ENCODE measurements at places on chromosomes 3 and 15. TPM values are rescaled to one million over a fixed set of nuclear protein-coding genes. Genes with fewer than 3 reads are reported as not detected.

DNA sequence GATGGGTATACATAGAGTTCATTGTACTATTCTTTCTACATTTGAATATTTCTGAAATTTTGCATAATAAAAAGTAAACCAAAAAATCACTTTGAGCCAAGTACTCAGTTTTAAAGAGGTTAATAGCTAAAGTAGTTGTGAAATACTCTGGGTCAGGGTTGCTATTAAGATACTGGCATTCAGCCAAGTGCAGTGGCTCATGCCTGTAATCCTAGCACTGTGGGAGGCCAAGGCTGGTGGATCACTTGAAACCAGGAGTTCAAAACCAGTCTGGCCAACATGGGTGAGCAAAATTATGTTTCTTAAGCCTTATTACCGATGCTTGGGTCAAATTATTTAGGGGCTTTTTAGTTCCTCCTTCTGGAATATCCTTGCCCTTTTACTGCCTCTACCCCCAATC, 122.0 kb upstream of the MELTF start:
- DNase-seq = no peak

GRCh38 chr3:59908701-59909100, 858.9 kb upstream of the CFAP20DC start:
- DNase-seq = no peak

DNA sequence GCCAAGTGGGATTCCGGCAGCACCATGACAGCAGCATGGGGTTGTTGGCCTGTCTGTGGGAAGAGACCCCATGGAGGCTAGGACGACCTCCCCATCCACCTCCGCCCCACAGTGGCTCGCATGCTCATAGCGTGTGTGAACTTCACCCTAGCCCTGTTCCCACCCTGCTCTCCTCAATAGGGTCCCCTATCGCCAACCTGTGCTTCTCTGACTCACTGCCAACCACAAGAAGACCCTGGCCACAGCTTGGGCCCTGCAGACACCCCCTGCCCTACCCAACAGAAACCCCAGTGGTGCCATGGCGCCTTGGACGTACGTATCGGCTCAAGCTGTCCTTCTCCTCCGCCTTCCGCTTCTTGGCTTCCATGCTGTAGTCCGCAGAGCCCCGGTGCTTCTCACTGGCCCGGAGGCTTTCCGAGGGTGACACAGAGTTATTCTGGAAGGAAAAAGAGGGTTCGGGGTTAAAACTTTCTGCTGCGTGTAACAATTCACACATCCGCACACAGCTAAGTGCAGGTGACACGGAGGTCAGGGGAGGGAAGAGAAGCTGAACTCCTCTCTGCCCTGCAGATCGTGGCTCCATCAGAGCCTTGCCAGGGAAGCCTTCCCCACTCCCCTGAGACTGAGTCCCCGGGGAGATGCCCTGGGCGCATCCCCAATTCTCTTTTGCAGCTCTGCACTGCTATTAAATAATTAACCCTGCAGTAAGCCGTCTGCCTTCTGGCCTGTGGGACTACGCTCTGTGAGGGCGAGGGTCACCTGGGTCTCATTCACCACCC, 37.3 kb downstream of the TLE3 start:
- no peak for DNase-seq

DNA sequence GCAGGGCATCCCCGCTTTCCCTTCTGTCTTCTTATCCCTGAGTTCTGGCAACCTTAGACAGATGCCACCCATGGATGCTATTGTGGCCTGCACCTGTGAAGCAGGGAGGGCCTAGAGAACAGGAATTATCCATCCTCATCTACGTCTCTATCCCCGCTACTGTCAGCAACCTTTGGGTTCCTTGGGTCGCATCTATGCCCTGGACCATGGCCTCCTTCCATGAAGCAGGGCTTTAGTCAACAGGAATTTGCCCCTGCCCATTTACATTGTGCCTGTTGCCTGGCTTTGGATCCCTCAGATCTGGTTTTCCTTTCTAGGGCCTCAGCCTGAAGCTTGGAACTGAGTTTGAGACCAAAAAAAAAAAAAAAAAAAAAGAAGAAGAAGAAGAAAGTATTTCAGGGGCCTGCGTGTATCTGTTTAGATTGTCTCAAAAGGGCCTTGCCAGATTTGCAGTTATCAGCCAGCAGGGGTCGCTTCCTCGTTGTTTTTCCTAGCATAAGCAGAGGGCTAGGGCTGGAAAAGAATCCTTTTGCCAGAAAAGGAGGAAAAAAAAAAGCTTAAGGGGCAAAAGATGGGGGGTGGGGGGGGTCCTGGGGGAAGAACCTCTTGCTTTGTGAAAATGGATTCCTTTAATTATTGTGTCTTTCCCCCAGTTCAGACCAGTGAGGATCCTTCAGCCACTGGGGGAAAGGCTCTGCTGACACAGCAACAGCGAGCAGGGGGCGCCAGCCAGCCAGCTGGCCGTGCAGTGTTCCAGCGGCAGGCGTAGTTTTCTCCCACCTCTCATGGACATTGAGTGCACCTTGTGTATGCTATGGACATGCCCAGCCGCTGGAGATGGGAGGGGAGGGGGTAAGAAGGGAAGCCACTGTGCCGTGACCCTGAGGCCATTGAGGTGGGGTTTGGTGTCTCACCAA, 65.7 kb upstream of the ALDH1L1 start:
- no peak for DNase-seq

CISH gene
- polyA plus RNA-seq = 23.2 TPM

DNA sequence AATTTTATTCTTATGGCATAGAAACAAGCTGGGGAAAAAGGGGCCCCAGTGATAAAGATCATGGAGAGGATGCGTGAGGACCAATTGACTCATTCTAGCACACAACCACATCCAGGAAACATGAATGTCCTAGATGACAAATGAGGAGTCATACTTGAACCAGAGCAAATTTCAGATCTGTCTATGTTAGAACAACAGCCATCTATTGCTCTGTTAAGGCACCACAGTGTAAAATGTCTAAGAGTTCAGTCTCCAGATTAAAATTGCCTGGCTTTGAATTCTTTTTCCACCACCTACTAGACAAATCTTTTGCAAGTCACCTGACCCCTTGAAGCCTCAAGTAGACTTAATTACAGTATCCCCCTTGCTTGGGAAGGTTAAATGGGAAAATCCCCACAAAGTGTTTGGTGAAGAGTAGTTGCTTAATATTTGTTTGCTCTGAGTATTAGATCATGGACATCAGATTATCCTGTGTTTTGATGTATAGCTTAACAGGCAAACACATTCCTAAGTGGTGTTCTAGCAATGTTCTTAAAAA, 258.7 kb upstream of the TGFBR2 start:
- no peak for DNase-seq

- no peak for DNase-seq
Observed at GRCh38 chr3:127107491-127108375, 85.2 kb upstream of the PRR23E start.

ARNT2 gene
- polyA plus RNA-seq = not detected

- no peak for DNase-seq
Observed at GRCh38 chr15:62417439-62417838, 252.4 kb upstream of the C2CD4B start.

DCLK3 gene
- polyA plus RNA-seq = not detected

PCBP4 gene
- polyA plus RNA-seq = 9.3 TPM

GRCh38 chr15:63623232-63623969, 26.2 kb downstream of the FBXL22 start:
- no peak for DNase-seq

GRCh38 chr3:35647461-35647860, 8.1 kb downstream of the ARPP21 start:
- no peak for DNase-seq

GRK7 gene
- polyA plus RNA-seq = not detected

GOLGA8M gene
- polyA plus RNA-seq = 0.76 TPM

TMEM266 gene
- polyA plus RNA-seq = not detected

DNA sequence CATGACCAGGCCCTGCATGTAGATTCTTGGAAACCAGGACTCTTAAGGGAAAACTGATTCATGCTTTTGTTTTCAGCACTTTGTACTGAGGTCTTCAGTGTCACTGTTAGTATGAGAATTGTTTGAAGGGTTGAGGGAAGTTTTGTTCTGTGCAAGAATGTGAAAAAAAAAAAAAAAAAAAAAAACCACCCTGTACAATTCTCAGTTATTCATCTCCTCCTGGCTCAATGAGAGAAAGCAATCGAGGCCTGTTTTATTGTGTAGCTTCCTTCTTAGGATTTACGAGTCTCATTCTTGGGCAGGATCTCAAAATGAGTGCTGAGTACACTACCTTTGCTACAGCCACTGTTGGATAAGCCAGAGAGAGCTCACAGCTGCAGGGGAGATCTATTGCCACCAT, 469.5 kb downstream of the CNTN4 start:
- DNase-seq = no peak

CPA3 gene
- 0.32 TPM for polyA plus RNA-seq

UNC13C gene
- not detected for polyA plus RNA-seq

- no peak for DNase-seq
Observed at GRCh38 chr15:98646546-98647025, 1.8 kb upstream of the IGF1R start.

EPHA3 gene
- polyA plus RNA-seq = not detected

PCSK6 gene
- not detected for polyA plus RNA-seq

DNA sequence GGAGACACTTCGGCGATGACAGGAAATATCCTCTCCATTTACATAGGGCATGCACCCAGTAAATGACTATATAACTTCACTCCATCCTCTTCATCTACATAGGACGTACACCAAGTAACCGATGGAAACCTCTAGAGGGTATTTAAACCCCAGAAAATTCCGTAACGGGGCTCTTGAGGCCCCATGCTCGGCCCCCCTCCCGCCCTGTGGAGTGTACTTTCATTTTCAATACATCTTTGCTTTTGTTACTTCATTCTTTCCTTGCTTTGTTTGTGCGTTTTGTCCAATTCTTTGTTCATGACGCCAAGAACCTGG, 7.5 kb upstream of the FAM107A start:
- no peak for DNase-seq

All from immature natural killer cell (primary cell).